ENCODE measurements at places on chromosomes 6 and 20.

GRCh38 chr6:35280903-35281302, 16.7 kb upstream of the DEF6 start:
- no peak overlapping the region for H3K27ac ChIP-seq
- H3K4me3 ChIP-seq = no peak overlapping the region
- no peaks in the 10 kb centered on the region for H3K4me1 ChIP-seq
- no peaks in the 10 kb centered on the region for H3K36me3 ChIP-seq

DNA sequence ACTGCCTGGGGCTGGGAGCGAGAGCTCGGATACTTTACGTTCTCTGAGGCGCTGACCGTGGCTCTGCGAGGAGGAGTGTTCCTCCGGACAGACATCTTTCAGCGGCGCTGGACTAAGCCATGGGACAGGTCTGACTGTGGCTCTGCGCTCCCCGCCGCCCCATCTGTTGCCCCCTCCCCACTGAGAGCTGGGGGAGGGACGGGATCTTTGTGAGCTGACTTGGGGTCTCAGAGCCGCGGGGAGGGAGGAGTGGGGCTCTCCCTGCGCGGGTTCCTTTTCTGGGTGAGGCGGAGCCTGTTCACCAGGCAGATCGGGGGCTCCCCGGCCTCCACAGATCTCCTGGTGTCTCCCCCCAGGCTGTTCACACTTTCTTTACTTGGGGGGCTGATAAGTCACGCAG, 11.3 kb upstream of the GATA5 start:
- no peak overlapping the region for H3K27ac ChIP-seq
- H3K4me1 ChIP-seq = no peaks in the 10 kb centered on the region
- H3K36me3 ChIP-seq = no peaks in the 10 kb centered on the region

- 0 out of 2 replicates have a peak, but pooled peaks cover 3% of the 10 kb centered on the region for H3K4me1 ChIP-seq
- H3K36me3 ChIP-seq = no peaks in the 10 kb centered on the region
- peaks cover 15% of the 10 kb centered on the region for H3K27me3 ChIP-seq
- H3K27ac ChIP-seq = no peak overlapping the region
- H3K4me3 ChIP-seq = no peak overlapping the region
Observed at GRCh38 chr6:166197361-166197760, 29.7 kb upstream of the TBXT start.

- no peak for DNase-seq
- H3K4me1 ChIP-seq = no peaks in the 10 kb centered on the region
- no peak overlapping the region for H3K4me3 ChIP-seq
- no peaks in the 10 kb centered on the region for H3K36me3 ChIP-seq
Observed at GRCh38 chr6:106220485-106220884, 105.1 kb downstream of the ATG5 start.

DNA sequence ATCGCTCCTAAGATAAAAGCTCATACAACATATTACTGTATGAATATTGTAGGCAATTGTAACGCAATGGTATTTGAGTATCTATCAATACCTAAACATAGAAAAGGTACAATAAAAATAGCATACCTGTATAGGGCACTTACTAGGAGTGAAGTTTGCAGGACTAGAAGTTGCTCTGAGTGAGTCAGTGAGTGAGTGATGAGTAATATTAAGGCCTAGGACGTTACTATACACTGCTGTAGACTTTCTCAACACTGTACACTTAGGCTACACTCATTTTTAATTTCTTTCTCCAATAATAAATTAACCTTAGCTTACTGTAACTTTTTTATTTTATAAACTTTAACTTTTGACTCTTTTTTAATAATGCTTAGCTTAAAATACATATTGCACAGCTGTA, 546.9 kb downstream of the HACE1 start:
- no peaks in the 10 kb centered on the region for H3K36me3 ChIP-seq
- H3K4me3 ChIP-seq = no peak overlapping the region
- no peaks in the 10 kb centered on the region for H3K27me3 ChIP-seq
- no peaks in the 10 kb centered on the region for H3K4me1 ChIP-seq
- no peak for DNase-seq

GRCh38 chr6:167811040-167811439, 15.7 kb upstream of the AFDN start:
- H3K4me3 ChIP-seq = no peak overlapping the region
- H3K27me3 ChIP-seq = no peaks in the 10 kb centered on the region
- DNase-seq = no peak

DNA sequence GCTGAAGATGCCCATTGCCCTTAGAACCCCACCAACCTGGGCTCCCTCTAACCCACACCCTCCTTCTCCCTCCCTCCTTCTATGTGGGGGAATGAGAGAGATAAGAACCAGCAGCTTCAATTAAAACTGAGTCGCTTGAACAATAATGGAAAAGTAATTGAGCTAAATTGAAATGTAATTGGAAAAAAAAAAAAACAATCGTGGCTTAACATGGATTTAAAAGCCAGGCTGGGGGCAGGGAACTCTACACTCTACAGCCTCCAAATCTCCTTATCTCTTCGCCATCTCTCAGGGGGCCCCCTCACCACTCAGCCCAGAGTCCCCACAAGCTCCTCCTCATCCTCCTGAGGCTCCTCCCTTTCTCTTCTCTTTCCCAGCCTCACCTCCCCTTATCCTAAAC, 83.2 kb downstream of the MDGA1 start:
- no peak overlapping the region for H3K27ac ChIP-seq
- no peaks in the 10 kb centered on the region for H3K27me3 ChIP-seq
- H3K4me3 ChIP-seq = no peak overlapping the region
- DNase-seq = no peak
- H3K36me3 ChIP-seq = no peaks in the 10 kb centered on the region
- no peaks in the 10 kb centered on the region for H3K4me1 ChIP-seq

DNA sequence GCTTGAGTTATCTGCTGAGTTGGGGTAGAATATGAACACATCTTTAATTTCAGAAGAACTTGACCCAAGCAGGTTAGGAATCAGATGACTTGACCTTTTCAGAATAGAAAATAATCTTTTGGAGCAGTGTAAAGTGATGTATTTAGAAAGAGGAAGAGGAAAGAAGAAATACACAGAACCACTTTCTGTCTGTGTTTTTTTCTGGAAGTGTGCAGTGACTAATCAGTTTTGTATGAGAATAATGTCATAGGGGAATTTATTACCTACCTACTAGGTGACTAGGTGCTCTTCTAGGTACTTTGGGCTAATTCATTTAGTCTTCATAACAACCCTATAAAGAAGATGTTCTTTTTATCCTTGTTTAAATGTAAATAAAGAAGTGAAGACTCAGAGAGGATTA, 3.0 kb downstream of the PPP1R14C start:
- DNase-seq = no peak
- peaks cover 30% of the 10 kb centered on the region for H3K27me3 ChIP-seq
- no peak overlapping the region for H3K4me3 ChIP-seq
- no peak overlapping the region for H3K27ac ChIP-seq
- peaks cover 7% of the 10 kb centered on the region for H3K4me1 ChIP-seq
- H3K36me3 ChIP-seq = no peaks in the 10 kb centered on the region

GRCh38 chr6:130382872-130383490, 17.2 kb downstream of the TMEM200A start:
- no peaks in the 10 kb centered on the region for H3K36me3 ChIP-seq
- DNase-seq = no peak
- H3K27me3 ChIP-seq = no peaks in the 10 kb centered on the region
- H3K27ac ChIP-seq = no peak overlapping the region

- H3K27me3 ChIP-seq = no peaks in the 10 kb centered on the region
- H3K4me1 ChIP-seq = no peaks in the 10 kb centered on the region
- no peak overlapping the region for H3K4me3 ChIP-seq
Observed at GRCh38 chr6:157194643-157195042, 128.7 kb downstream of the TMEM242 start.

DNA sequence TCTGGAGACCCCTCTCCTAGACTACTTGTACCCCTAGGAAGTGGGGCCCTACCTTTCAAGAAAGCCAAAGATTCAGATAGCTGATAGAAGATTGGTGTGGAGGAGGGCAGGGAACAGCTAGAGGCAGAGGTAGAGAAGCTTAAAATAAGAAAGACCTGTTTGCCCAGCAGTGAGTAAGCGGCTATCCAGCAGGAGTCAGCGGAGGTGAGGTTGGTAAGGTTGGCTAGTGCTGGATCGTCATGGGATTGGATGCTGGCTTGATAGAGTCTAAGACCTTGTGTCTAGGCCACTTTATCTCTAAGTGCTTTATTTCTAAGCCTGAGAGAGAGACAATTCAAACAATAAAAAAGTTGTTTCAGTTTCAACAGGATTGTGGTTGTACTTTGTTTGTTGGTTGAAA, 19.1 kb downstream of the ANKS1A start:
- no peaks in the 10 kb centered on the region for H3K27me3 ChIP-seq
- DNase-seq = no peak

DNA sequence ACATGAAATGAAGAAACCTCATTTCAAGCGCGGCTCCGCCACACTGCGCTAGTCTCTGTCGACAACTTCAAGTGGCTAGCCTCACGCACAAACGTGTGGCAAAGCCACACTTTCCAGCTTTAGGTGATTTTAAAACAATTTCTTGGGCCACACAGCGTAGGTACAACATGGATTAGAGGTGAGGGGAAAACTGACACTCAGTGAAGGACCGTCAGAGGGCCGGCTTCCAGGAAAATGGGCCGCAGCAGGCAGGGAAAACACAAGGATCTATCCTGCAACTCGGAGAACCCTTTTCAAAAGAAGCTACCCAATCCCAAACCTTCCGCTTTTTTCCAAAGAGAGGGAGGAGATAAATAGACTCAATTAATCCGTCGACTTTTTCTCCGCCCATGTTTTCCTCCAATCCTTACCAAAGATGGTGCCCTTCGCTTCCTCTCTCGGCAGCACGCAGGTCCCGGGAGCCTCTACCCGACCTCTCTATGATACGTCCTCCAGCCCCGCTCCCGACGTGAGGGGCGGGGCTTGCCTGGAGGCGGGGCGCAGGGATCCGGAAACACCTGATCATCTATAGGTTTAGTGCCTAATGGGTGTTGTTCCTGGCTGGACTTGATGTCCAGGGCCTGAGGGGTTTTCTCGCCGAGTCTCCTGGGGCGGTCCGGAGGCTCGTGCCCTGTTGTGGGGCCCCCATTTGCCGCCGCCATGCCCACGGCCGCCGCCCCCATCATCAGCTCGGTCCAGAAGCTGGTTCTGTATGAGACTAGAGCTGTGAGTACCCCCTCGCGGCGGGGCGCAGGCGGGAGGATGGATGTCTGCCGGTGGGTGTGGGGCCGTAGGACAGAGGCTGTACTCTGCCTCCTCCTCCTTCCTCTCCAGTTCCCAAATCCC, at the start of the genes AK9 and FIG4:
TSS of gene AK9 (minus strand) at position 466 of the 885 bp plus-strand sequence. CDS start 15,457 bp downstream, outside the sequence.
TSS of gene FIG4 (plus strand) at position 560 of the 885 bp plus-strand sequence. CDS start at position 700, 140 bp downstream.
- peaks cover 2% of the 10 kb centered on the region for H3K4me1 ChIP-seq
- peaks cover 3% of the 10 kb centered on the region for H3K36me3 ChIP-seq
- DNase-seq = peak; percentile 84
- H3K27me3 ChIP-seq = no peaks in the 10 kb centered on the region

DNA sequence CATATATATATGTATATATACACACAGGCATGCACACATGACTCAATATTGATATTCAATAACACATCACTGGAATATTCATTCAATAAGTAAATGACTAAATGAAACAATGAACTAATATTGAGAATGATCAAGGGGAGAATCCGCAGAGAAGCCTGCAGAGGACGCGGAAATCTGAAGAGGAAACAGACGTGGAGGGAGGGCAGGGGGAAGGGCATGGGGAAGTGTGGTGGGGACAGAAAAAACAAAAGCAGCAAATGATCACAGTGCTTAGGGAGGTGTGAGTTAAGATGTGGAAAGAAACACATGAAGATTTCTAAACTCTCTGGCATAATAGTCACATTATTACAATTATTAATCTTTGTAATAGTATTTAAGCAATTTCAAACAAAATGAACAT, 14.5 kb downstream of the PERP start:
- no peaks in the 10 kb centered on the region for H3K36me3 ChIP-seq
- DNase-seq = no peak
- H3K4me3 ChIP-seq = no peak overlapping the region
- no peak overlapping the region for H3K27ac ChIP-seq

DNA sequence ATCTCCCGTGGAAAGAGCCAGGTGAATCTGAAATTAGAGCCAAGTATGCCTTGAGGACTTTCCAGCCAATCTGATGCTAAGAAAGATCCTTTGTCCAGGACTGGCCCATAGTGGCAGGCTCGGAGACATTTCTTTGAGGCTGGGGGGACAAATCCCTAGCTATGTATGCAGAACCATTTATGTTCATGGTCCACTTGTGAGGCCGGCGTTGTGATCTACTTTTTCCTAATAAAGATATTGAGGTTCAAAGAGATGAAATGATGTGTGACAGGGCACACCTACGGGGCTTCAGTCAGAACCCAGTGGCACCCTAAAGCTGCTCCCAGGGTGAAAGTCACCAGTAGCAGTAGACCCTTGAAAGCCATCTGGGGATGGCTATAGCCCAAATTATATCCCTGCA, 120.3 kb upstream of the MAFB start:
- no peaks in the 10 kb centered on the region for H3K36me3 ChIP-seq
- no peak overlapping the region for H3K4me3 ChIP-seq
- H3K27me3 ChIP-seq = no peaks in the 10 kb centered on the region
- H3K4me1 ChIP-seq = no peaks in the 10 kb centered on the region
- H3K27ac ChIP-seq = no peak overlapping the region

DNA sequence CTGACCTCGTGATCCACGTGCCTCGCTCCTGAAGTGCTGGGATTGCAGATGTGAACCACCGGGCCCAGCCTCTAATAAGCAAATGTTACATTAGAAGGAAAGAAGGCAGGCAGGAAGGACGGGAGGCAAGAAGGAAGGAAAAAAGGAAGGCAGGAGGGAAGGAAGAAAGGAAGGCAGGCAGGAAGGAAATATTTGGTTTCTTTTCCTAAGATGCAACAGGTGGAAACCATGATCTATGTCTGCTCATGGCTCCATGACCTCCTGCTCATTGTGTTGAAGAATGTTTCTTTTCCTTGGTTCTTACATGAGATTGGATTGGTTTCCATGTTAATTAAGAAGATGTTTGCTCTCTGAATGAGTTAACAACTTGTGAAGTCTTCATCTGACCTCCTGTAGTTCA, 91.8 kb upstream of the SNX9 start:
- H3K27me3 ChIP-seq = no peaks in the 10 kb centered on the region
- no peak overlapping the region for H3K27ac ChIP-seq
- no peak for DNase-seq
- H3K36me3 ChIP-seq = no peaks in the 10 kb centered on the region

DNA sequence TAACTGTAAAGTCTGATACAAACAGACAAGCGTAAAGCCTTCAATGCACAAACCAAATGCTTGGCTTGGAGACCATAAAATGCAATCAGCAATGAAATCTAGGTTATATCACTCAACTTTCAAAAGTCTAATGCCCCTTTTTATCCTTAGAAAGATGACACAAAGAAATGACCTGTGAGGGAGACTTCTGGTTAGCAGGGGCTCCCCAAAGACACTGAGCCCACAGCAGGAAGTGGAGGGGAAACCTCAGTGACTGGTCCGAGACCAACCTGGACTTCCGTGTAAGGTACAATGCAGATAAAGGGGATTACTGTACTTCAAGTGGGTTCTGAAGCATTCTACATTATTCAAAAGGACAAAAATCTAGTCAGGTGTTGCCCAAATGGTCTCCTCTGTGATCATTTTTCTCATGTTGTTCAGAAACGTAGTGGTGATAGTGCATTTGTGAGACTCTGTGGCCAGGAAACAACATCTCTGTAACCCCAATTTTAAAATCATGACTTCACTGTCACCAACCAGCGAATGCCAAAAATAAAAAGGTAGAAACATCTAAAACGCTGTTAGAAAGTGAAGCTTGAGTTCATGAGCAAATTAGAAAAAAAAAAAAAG, 88.2 kb downstream of the HIVEP2 start:
- no peaks in the 10 kb centered on the region for H3K27me3 ChIP-seq
- no peak overlapping the region for H3K27ac ChIP-seq
- no peak for DNase-seq

- no peak for DNase-seq
- no peaks in the 10 kb centered on the region for H3K27me3 ChIP-seq
- no peak overlapping the region for H3K4me3 ChIP-seq
- no peak overlapping the region for H3K27ac ChIP-seq
- H3K4me1 ChIP-seq = no peaks in the 10 kb centered on the region
Observed at GRCh38 chr6:25922301-25922700, 8.2 kb downstream of the SLC17A2 start.

GRCh38 chr6:69881322-69882151, 15.2 kb downstream of the COL19A1 start:
- no peak for DNase-seq
- H3K27ac ChIP-seq = no peak overlapping the region
- H3K27me3 ChIP-seq = no peaks in the 10 kb centered on the region
- H3K4me1 ChIP-seq = no peaks in the 10 kb centered on the region
